Kasumi-1 (cell line): ENCODE measurements at places on chromosomes 16 and 17.

GRCh38 chr17:14072881-14073280 is 3.6 kb downstream of the COX10 start:
- DNase-seq, result no peak

- no peak for DNase-seq
Observed at GRCh38 chr16:49597796-49598195, 224.2 kb downstream of the C16orf78 start.

- DNase-seq, result no peak
Observed at GRCh38 chr16:88487920-88488851, 35.1 kb downstream of the ZFPM1 start.

DNA sequence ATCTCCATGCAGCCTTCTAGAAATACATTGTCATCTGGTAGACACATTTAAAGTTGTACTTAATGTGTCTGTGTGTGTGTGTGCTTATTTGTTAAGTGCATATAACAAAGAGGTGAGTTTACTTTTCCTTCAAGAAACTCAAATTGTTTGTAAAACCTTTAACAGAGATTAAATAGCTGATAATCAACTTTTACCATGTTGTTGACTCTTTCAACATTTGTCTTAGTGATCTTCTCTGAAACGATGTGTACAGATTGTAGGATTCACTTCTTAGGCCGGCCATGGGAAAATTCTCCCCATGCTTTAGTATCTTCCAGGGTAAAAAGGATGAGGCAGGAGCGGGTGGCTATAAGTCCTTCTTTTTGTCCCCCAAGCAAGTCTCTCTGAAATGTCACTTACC is 292.9 kb upstream of the MAF start:
- no peak for DNase-seq

- DNase-seq, result no peak
Observed at GRCh38 chr17:72386619-72387237, 265.9 kb downstream of the SOX9 start.

DNA sequence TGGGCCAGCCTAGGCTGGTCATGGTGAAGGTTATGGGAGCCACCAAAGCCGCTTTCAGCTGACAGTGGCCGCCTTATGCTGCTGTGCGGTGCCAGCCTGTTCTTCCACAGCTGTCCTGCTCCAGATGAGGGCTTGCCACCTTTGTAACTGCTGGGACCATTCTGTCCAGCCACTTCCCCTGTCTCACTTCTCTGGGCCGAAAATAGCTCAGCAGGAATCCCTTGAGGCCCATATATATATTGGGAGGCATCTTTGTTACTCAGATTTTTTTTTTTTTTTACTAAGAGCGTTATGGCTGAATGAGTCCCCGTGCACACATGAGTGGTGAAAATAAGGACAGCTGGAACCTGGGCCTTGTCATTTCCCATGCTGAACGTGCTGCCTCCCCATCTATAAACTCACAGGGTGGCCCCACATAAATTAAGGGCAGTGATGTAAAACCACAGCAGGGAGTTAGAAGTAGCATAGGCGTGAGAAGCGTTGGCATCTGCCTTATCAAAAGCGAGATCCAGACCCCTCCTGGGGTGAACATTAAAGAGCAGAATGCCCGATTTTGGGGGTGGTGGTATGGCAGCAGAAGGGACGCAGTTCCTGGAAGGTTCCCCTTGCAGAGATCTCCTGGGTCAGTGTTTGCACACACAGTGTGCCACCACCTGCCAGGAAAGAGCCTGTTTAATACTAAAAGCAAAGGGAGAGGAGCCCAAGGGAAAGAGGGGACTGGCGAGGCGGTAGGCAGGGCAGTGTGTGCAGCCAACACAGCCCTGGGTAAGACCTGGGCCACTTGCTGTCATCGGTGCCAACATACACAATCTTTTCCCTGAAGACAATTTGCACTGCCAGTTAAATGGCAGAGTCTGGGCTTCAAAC is 57.8 kb downstream of the USP43 start:
- DNase-seq, result no peak

- no peak for DNase-seq
Observed at GRCh38 chr17:73603971-73604370, 40.3 kb downstream of the SDK2 start.

DNA sequence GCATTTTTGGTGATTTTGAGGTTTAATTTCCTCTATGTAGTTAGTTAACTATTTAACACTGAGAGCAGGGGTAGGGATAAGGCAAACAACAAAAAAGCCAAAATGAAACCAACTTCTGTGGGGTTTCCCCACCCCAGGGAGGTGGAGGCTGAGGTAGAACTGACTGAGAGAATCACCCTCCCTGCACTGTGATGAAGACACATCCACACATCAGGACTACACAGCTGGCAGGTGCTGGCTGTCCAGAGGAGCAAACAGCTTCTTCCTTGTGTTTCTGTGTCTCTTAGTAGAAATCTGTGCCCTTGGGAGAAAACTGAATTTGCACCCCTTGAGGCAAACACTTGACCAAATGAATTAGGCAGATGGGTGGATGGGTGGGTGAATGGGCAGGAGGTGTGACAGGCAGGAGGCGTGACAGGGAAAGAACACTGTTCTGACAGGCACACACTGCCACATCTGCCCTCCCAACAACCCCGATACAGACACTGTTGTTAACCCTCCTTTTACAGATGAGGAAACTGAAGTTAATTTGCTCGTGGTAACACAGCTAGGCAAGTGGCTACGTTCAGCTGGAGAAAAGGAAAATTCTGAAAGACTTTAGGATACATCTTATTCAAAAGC is 62.9 kb upstream of the AMZ2 start:
- no peak for DNase-seq

DNA sequence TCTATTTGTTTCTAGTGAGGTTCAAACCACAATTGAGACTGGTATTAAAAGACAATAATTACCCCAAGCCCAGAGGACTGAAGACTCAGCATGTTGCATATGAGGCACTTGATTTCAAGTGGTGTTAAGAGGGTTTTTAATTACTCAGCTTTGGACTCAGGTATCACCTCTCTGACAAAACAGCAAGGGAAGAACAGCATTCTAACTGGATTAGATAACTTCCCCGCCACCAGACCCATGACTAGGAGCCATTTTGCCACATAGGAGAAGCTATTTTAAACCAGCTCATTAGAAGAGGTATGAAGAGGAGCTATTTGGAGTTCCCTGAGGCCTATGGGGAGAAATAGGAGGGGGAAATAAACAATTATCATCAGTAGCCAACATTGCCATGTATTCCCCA is 226.1 kb upstream of the TOX3 start:
- no peak for DNase-seq

GRCh38 chr16:69049146-69049545 is 56.3 kb upstream of the HAS3 start:
- no peak for DNase-seq

GRCh38 chr16:27228621-27229501 is 25.5 kb downstream of the KDM8 start:
- DNase-seq, result peak; percentile 3

DNA sequence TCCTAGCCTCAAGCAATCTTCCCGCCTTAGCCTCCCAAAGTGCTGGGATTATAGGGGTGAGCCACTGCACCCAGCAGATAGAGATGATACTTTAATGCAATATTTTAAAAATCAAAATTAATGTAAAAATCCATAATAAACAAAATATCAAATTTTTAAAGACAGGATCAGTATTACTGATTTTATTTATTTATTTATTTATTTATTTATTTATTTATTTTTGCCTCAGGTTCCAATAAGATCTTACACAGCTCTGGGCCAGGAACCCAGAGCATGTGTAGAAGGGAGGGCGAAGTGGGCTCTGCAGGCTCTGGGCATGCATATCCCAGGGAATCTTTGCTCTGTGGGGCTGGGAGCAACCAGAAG is 41.6 kb downstream of the FZD2 start:
- no peak for DNase-seq

GRCh38 chr17:27802033-27802432 is 1.7 kb upstream of the NOS2 start:
- no peak for DNase-seq

GRCh38 chr16:77971306-77972061 is 50.9 kb upstream of the CLEC3A start:
- peak; percentile 60 for DNase-seq

- peak; percentile 73 for DNase-seq
Observed at GRCh38 chr16:82192665-82193064, 22.6 kb upstream of the MPHOSPH6 start.

DNA sequence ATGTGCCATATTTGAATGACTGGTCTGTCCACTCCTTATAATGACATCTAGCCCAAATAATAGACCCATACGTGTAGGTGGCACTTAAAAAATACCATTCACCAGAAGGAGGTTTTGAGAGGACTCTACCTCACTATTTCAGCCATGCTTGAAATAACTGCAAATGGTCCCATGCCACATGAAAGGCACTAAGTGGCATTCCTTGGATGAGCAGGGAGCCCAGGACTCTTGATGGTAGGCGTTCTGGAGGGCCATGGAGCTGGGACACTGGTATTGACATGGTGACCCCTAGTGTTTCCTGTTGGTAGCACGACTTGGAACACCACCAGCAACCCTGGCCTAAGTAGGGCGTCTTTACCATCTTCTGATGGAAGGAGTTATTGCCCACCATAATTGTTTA is 148.7 kb upstream of the ZFHX3 start:
- peak; percentile 70 for DNase-seq

GRCh38 chr17:2980904-2981246 is 82.5 kb downstream of the OR1D5 start:
- no peak for DNase-seq

GRCh38 chr17:44901411-44901921 is 2.2 kb upstream of the EFTUD2 start:
- no peak for DNase-seq

GRCh38 chr17:72407336-72407909 is 286.6 kb downstream of the SOX9 start:
- peak; percentile 17 for DNase-seq

GRCh38 chr17:74182041-74182723 is 21.3 kb upstream of the RPL38 start:
- DNase-seq, result no peak

DNA sequence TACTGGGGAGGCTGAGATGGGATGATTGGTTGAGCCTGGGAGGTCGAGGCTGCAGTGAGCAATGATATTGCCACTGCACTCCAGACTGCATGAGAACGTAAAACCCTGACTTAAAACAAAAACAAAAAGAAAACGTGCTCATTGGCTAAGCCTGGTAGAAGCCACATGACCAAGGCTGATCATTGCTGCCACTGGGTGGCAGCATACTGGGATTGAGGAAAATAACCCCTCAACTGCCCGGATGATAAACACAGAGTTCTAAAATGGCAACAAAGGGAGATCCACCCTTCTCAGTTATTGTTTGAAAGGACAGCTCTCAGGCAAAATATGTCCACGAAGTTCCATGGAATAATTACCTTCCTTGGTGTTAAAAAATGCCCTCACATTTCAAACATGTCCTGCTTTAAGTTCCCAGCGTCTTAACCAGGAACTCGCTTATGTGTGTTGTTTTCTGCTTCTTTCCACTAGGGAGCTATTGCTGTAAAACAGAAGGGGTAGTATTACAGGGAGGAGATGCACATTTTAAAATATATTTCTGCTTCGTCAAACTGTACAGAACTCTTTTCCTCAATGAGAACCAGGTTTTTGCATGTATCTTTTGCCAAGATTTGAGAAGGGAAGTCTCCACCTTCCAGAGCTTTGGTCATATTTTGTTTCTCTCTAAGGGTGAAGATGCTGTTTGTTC is 675.3 kb downstream of the MAF start:
- peak; percentile 32 for DNase-seq

DNA sequence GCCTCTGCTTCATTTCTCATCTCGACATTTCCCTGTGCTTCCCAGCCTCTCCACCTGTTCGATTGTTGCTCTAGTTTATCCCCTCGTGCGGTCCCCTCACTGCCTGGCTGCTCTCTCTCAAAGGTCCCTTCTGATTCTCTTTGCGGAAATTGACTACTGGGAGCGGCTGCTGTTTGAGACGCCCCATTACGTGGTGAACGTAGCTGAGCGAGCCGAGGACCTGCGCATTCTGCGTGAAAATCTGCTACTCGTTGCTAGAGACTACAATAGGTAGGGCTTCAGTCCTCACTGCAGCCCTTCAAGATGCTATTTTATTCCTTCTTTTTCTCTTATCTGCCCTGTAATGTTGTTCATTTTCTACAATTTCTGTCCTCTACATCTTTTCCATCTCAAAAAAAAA is 39.4 kb downstream of the DNAH2 start:
- no peak for DNase-seq
